ENCODE measurements at places on chromosomes 6 and 20.
A peak's percentile ranks its signal among the peaks of the same experiment; 100 is the strongest.

- DNase-seq, result peak; percentile 53
Measured at GRCh38 chr6:39806278-39806677, 14.1 kb downstream of the DAAM2 start.

GRCh38 chr6:84514089-84514971 lies 250.1 kb downstream of the TBX18 start:
- DNase-seq, result no peak

- no peak for DNase-seq
Measured at GRCh38 chr20:49660912-49661311, 52.8 kb downstream of the B4GALT5 start.

DNA sequence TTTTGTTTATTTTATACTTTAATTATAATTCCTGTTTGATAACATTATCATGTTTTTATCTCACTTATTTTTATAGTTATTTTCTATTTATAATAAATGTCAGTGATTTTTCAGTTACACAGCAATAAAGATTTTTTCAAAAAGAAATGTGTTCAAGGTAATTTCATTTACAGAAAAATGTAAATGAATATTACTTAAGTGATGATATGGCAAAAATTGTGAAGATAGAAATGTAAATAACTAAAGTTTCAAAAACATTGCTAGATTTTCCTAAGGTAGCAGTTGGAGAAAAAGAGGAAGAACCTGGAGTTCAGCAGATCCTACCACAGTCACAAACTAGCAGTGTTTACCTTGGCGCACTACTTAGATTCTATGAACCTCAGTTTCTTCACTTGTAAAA lies 202.6 kb downstream of the RFPL4B start:
- DNase-seq, result no peak

DNA sequence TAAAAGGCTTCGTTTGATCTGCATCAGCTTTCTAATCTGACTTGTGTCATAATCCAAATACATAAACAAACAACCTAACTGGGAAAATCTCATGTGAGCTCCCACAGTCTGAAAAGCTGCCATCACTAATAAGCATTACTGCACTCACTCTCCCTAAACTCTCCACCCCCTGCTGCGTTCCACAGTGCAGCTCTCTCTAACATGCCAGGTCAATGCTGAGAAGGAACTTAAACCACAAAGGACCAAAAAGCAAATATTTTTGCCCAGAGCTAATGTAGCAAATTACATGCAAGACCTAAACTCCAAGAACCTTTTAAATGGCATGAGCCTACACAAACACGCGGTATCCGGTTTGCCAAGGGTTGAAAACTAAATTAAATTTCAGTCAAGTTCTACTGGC lies 542.3 kb upstream of the JARID2 start:
- peak; percentile 81 for DNase-seq

- no peak for DNase-seq
Measured at GRCh38 chr20:37151529-37151928, 27.6 kb upstream of the RPN2 start.

GRCh38 chr6:96246563-96246962 lies 230.8 kb downstream of the FUT9 start:
- DNase-seq, result no peak

GRCh38 chr6:33452496-33452895 lies 1.9 kb upstream of the ZBTB9 start:
- DNase-seq, result no peak

DNA sequence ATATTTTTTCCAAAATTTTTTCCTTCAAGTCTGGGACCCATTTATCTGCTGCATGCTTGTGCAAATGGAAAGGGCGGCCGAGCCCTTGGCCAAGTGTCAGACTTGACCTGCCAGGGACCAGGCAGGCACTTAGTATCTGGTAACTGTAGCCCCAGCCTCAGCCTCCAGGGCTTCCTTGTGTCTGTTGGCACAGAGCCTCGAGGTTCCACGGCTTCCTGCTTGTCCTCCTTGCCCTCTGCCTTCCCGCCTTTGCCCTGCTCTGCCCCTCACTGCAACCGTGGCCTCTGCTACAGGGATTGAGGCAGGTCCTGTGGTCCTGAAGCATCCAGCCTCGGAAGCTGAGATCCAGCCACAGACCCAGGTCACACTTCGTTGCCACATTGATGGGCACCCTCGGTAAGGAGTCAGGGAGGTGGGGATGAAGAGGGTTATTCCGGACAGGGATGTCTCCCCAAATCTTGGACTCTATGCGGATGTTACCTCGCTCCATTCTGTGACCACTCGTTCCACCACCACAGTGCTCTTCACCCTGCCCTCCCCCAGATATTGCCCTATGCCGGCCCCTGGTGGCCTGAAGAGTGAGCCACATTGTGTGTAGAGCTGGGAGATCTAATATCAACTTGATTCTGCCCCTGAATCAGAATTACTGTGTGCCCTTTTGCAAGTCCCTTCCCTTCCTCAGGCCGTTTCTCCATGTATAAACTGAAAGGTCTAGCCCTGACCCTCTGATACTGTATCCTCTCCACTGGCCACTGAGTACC lies 41.5 kb upstream of the SRF start:
- DNase-seq, result peak; percentile 27

- DNase-seq, result peak; percentile 63
Measured at GRCh38 chr6:3698021-3698420, 53.5 kb downstream of the PXDC1 start.

GRCh38 chr6:72716916-72717315 lies 95.1 kb downstream of the KCNQ5 start:
- no peak for DNase-seq

- peak; percentile 81 for DNase-seq
Measured at GRCh38 chr6:164322533-164322932, 908.0 kb downstream of the QKI start.

GRCh38 chr6:50270415-50270814 lies 220.7 kb upstream of the DEFB112 start:
- no peak for DNase-seq

DNA sequence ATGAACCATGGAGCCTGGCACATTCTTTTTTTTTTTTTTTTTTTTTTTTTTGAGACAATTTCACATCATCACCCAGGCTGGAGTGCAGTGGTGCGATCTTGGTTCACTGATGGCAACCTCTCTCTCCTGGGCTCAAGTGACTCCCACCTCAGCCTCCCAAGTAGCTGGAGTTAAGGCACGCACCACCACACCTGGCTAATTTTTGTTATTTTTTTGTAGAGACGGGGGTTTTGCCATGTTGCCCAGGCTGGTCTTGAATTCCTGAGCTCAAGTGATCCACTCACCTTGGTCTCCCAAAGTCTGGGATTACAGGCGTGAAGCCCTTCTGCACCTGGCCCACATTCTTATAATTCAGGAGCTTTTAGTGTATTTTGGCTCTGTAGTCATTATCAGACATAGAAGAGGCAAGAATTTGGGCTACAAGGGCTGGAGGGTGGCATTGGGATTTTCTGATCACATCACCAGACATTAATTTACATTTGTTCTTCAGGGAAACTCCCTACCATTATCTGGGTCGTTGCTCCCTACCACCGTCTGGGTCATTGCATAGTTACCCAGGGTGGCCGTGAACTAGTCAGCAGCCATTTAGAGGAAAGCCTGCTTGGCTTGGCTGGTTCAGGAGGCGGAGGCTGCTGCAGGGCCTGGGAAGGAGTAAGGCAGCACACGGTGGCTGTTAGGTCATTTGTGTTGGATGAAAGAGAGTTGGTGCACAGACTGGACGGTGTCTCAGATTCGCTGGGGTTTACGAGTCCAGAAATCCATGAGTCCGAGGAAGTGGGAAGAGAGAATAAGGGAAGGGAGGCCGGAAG lies 17.6 kb downstream of the ARID1B start:
- no peak for DNase-seq

DNA sequence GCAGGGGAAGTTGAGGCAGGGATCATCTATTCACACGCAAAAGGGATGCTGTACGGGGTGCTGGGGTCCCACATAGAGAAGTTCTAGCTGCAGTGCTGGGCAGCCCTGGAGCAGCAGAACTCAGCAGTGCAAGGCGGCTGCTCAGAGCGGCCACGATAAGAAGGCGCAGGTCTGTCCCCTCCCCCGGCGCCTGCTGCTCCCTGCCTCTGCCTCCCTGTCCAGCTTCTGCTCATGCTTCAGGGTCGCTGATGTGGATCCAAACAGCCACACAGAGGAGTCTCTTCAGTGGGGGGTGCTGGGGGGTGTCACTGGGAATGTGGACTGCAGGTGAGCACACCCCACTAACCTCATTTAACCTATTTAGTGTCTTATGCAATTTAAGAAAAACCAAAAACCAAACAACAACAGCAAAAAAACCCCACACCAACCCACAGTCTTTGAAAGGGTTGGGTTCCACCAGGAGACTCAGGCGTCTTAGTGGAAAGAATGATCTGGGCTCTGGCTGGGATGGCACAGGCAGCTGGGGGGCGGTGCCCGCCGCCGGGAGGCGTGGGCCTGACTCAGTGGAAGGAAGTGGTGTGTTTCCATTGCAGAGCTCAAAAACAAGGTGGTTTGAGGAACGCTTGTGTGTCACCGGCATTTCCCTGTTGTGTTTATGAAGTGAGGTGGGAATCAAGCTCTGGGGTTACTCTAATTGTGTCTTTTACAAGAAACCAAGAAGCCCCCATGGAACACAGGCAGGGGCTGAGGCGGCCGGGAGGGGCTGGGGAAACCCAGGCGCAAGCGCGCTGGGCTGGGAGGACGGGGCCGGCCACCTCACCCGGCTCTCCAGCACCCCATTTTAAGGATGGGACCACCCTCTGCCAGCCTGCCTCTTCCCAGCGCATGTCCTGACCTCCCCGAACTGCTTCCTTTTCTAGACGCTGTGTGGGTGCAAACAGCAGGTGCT lies 55.1 kb downstream of the IRF4 start:
- DNase-seq, result no peak

DNA sequence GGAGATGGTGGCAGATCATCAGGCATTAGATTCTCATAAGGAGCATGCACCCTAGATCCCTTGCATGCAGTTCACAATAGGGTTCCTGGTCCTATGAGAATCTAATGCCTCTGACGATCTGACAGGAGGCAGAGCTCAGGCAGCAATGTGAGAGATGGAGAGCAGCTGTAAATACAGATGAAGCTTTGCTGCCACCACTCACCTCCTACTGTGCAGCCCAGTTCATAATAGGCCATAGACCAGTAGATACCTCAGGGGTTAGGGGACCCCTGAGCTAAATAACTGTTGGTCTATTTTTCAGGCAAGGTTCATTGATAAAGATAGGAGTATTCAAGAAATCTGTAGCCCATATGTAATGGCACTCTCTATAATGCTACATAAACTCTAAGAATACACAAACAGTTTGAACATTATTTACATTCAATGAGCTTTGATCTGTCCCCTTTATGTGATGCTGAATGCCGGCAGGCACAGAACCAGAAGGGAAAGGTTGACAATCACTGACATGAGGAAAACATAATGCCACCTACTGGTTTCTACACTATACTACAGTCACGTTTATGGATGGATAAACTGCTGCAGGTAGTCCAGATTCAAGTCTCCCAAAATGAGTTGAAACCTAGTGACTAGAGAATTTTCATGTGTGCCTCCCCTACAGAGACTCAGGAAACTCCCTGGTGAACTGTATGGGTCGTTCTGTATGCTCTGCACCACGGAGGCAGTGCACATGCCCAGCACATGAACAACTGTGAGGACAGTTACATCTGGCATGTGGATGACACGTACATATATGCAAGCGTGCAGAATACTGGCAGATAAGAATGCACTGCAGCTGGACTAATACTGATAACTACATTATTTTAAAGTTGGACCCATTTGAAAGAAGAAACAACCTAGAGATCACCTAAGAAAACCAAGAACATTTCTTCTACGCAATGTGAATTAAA lies 72.0 kb downstream of the DST start:
- no peak for DNase-seq

- DNase-seq, result peak; percentile 28
Measured at GRCh38 chr20:61127311-61128039, 124.6 kb upstream of the CDH4 start.

GRCh38 chr20:23493172-23493772 lies 2.4 kb downstream of the CST8 start:
- DNase-seq, result no peak

- peak; percentile 95 for DNase-seq
Measured at GRCh38 chr20:47334022-47334551, 22.4 kb downstream of the ZMYND8 start.

- no peak for DNase-seq
Measured at GRCh38 chr6:49255335-49255734, 207.7 kb downstream of the MMUT start.

DNA sequence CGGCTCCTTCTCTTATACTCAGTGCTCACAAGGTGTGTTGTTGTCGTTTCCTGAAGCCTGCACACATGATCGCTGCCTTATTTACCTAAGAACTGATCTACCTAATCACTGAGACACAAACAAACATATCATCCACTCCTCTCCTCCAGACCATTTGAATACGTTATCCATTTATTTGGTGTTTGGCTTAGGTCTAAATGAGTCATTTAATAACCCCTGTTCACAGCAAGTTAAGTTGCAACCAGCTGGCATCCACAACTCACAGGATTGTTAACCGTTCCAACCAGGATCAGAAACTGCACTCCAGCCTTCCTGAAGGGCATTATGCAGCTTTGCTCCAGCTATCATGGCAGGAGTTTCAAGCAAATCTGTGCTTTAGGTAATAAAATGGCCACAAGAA lies 511.1 kb upstream of the MAP3K7 start:
- no peak for DNase-seq

DNA sequence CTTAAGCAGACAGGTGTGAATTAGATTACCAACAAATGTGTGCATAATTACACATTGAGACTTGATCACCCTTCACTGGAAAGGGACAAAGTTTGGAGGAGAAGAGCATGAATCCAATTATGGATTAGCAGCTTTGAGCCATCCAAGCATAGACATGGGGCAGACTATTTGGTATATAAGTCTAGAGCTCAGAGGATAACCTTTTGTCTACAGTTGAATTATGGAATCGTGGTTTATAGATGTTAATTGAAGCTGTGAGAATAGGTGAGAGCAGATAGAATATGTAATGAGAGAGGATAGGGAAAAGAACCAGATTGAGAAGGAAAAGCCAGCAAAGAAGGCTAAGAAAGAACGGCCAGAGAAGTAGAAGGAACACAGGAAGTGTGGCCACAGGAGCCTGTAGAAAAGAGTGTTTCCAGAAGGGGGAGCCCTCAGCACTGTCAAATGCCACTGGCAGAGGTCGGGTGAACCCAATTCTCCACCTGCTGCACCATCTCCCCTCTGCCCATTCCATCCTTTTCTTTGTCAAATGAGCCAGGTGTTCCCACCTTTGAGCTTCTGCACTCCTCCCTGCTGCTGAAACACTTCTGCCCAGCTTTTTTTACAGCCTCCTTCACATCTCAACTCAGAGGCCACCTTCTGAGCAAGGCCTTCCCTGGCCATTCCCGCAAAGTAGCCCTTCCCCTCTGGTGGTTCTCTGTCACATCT lies 7.3 kb downstream of the DNTTIP1 start:
- DNase-seq, result peak; percentile 53

DNA sequence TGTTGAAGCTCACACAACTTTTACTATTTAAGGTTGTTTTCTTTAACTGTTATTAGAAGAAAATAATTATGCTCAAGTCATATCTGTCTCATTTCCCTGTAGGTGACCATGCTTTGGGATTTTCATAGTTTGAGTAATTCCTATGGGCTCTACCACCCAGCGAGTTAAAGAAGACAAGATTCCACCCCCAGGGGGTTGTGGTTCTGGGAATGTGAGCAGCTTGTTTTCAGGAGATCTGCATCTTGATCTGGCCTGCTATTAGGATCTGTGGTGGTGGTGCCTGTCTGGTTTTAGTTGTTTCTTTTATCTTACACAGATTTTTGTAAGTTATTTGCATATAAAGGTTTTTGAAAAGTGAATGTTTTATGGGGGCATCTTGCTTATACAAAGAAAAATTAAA lies 20.2 kb upstream of the REV3L start:
- DNase-seq, result peak; percentile 32

Data from brain microvascular endothelial cell (primary cell).